A549 treated with CpdA at 1 μM for 4 hours (cell line): ENCODE measurements at places on chromosomes 6 and 20. TPM values are rescaled to one million over a fixed set of nuclear protein-coding genes. Genes with fewer than 3 reads are reported as not detected.

Gene NR2E1
- total RNA-seq = 0.03 to 0.09 TPM (median 0.05 TPM) in 3 of 5 replicates, not detected in the others

Gene SPAG4
- total RNA-seq = 3.0 to 5.5 TPM (median 4.4 TPM) in 5 replicates

Gene PSORS1C2
- not detected in 5 replicates for total RNA-seq

Gene ZSCAN12
- total RNA-seq = 1.1 to 2.5 TPM (median 1.5 TPM) in 5 replicates

Gene SLC32A1
- not detected in 5 replicates for total RNA-seq

Gene MRAP2
- 1.1 to 1.5 TPM (median 1.2 TPM) in 5 replicates for total RNA-seq

Gene BCL2L1
- 135 to 153 TPM (median 148 TPM) in 5 replicates for total RNA-seq

Gene SDCBP2
- 0.71 to 1.1 TPM (median 0.99 TPM) in 5 replicates for total RNA-seq

Gene SUN5
- total RNA-seq = not detected in 5 replicates

Gene FAM209B
- 0.32 to 0.76 TPM (median 0.63 TPM) in 3 of 5 replicates, not detected in the others for total RNA-seq

Gene BACH2
- 0.26 to 0.58 TPM (median 0.38 TPM) in 5 replicates for total RNA-seq

Gene GUCA1A
- not detected in 5 replicates for total RNA-seq

Gene TAF11
- 18.8 to 21.3 TPM (median 19.3 TPM) in 5 replicates for total RNA-seq

Gene PGM3
- total RNA-seq = 24.1 to 31.1 TPM (median 28.3 TPM) in 5 replicates

Gene EYS
- total RNA-seq = 0.08 to 0.14 TPM in 2 of 5 replicates, not detected in the others

Gene ELOVL4
- total RNA-seq = 1.5 to 2.0 TPM (median 1.7 TPM) in 5 replicates

Gene PKIG
- total RNA-seq = 30.6 to 39.7 TPM (median 36.2 TPM) in 5 replicates

Gene SNAP91
- 0.08 to 0.96 TPM (median 0.21 TPM) in 5 replicates for total RNA-seq

Gene HAO1
- not detected in 5 replicates for total RNA-seq

Gene CASS4
- 0.03 to 0.09 TPM (median 0.08 TPM) in 3 of 5 replicates, not detected in the others for total RNA-seq

Gene CCM2L
- total RNA-seq = 0.42 to 0.92 TPM (median 0.50 TPM) in 5 replicates

Gene CLVS2
- total RNA-seq = 0.02 to 0.14 TPM (median 0.07 TPM) in 5 replicates

Gene MEP1A
- total RNA-seq = not detected in 5 replicates

Gene ESF1
- total RNA-seq = 20.6 to 35.2 TPM (median 25.0 TPM) in 5 replicates

Gene C20orf202
- 0.03 TPM in 1 of 5 replicates, not detected in the others for total RNA-seq

Gene ANKRD66
- total RNA-seq = not detected in 5 replicates

Gene NOL7
- total RNA-seq = 71.4 to 78.0 TPM (median 74.8 TPM) in 5 replicates

Gene AAR2
- total RNA-seq = 42.2 to 46.6 TPM (median 44.0 TPM) in 5 replicates

Gene CLDN20
- not detected in 5 replicates for total RNA-seq

Gene NKAPL
- total RNA-seq = not detected in 5 replicates

Gene LPA
- 0.01 to 0.02 TPM in 2 of 5 replicates, not detected in the others for total RNA-seq

Gene GFOD1
- total RNA-seq = 1.7 to 2.4 TPM (median 1.8 TPM) in 5 replicates

Gene TRIM31
- total RNA-seq = 1.2 to 2.1 TPM (median 2.1 TPM) in 5 replicates

Gene EEF1A2
- 136 to 164 TPM (median 141 TPM) in 5 replicates for total RNA-seq

Gene DEFB124
- total RNA-seq = not detected in 5 replicates

Gene COL9A3
- 0.40 to 0.72 TPM (median 0.50 TPM) in 5 replicates for total RNA-seq

Gene OVOL2
- total RNA-seq = 0.18 to 0.38 TPM (median 0.22 TPM) in 5 replicates

Gene PTPRT
- total RNA-seq = not detected in 5 replicates

Gene SMIM8
- total RNA-seq = 1.9 to 3.9 TPM (median 3.8 TPM) in 5 replicates

Gene TAAR1
- not detected in 5 replicates for total RNA-seq

Gene LTB
- 0.27 to 0.39 TPM (median 0.35 TPM) in 5 replicates for total RNA-seq

Gene SNAP25
- 16.3 to 20.3 TPM (median 18.9 TPM) in 5 replicates for total RNA-seq

Gene MEI4
- total RNA-seq = not detected in 5 replicates

Gene RAE1
- 61.4 to 75.1 TPM (median 69.0 TPM) in 5 replicates for total RNA-seq

Gene SRMS
- not detected in 5 replicates for total RNA-seq

Gene NKX2-4
- total RNA-seq = 0.06 TPM in 1 of 5 replicates, not detected in the others

Gene CLPSL2
- 1.0 to 1.4 TPM in 2 of 5 replicates, not detected in the others for total RNA-seq

Gene GPSM3
- total RNA-seq = 0.31 to 0.67 TPM (median 0.50 TPM) in 5 replicates

Gene C4A
- 0.48 to 1.3 TPM (median 0.98 TPM) in 5 replicates for total RNA-seq

Gene CD93
- not detected in 5 replicates for total RNA-seq

Gene PTCRA
- total RNA-seq = not detected in 5 replicates

Gene PDSS2
- total RNA-seq = 5.2 to 6.9 TPM (median 6.0 TPM) in 5 replicates

Gene GZF1
- total RNA-seq = 7.8 to 11.6 TPM (median 9.5 TPM) in 5 replicates
